T-helper 1 cell (primary cell): ENCODE measurements at places on chromosomes 6 and 20.

DNA sequence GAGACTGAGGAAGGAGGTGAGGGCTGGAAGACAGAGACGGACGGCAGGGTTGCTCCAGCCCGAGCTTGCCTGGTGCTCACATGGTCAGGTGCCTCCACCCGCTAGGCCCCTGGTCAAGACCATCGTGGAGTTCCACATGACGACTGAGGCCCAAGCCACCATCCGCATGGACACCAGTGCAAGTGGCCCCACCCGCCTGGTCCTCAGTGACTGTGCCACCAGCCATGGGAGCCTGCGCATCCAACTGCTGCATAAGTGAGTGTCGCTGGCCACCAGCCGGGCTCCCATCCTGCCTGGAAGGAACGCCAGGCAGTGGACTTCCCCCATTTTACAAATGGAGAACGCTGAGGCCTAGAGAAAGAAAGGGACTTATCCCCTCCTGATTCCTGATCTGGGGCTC lies 7.8 kb downstream of the BPIFB1 start:
- no peak for DNase-seq

GRCh38 chr6:89208551-89208950 lies 8.6 kb downstream of the GABRR1 start:
- DNase-seq: no peak

DNA sequence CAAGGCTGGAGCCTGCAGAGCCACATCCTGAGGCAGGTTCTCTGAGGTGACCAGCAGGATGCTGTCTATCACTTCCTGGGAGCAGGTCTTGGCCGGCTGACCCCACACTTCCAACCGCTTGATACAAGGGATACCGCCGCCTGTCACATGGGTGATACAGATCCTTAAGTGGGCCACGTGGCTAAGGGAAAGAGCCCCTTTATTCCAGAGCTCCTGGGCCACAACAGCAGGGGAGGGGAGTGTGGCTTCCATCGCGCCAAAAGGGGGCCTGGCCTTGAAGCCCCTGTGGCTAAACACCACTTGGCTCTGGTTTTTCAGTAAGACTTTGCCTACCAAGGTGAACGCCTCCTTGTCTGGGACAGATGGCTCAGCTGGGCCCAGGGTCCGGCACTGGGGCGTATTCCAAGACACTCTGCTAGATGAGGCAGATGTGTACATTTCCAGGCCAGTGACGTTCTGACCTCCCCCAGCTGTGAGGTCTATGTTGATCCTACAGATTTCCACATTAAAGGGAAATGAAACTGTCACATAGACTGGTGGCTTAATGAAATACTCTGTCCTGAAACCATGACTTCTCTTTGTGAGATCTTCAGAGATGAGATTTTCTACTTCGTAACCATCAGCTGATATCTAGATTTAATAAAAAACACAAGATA lies 37.6 kb upstream of the AVP start:
- DNase-seq: no peak

DNA sequence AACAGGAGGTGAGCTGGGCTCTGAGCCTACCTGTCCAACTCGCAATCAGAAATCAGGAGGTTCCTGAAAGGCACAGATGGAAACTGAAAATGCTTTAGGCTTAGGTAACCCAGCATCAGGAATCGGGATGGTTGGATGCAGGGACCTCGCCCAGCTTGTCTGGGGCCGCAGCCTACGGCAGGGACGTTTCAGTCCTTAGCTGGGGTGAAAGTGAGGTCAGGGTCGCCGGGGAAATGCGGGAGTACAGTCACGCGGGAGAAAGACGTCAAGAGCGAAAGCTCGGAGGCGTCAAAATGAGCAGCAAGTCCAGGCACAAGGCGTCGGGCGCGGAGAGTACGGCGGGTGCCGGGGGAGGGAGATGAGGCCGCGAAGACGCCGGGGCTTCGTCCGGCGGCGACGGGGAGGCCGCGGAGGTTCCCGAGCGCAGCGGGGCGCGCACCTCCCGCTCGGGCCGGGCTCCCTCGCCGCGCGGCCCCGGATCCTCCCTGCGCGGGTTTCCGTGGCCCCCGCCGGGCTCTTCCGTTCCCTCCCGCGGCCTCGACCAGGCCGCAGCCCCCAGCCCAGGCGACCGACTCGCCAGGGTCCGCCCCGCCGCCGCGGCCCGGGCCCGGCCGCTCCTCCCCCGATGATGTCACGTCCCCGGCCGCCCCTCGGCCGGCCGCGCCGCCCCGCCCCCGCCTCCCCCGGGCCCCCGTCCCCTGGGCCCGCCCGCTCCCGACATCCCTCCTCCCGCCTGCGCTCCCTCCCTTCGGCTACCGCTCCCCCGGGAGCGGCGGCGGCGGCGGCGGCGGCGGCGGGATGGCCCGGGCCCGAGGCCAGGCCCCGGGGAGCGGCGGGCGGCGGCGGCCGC lies at the start of gene EBF4:
Gene EBF4 (plus strand): TSS at position 745 of the 850 bp plus-strand sequence. CDS start 866 bp downstream, outside the sequence.
- DNase-seq: peak; percentile 36

GRCh38 chr6:134261766-134262165 lies 56.1 kb downstream of the SGK1 start:
- DNase-seq: no peak

DNA sequence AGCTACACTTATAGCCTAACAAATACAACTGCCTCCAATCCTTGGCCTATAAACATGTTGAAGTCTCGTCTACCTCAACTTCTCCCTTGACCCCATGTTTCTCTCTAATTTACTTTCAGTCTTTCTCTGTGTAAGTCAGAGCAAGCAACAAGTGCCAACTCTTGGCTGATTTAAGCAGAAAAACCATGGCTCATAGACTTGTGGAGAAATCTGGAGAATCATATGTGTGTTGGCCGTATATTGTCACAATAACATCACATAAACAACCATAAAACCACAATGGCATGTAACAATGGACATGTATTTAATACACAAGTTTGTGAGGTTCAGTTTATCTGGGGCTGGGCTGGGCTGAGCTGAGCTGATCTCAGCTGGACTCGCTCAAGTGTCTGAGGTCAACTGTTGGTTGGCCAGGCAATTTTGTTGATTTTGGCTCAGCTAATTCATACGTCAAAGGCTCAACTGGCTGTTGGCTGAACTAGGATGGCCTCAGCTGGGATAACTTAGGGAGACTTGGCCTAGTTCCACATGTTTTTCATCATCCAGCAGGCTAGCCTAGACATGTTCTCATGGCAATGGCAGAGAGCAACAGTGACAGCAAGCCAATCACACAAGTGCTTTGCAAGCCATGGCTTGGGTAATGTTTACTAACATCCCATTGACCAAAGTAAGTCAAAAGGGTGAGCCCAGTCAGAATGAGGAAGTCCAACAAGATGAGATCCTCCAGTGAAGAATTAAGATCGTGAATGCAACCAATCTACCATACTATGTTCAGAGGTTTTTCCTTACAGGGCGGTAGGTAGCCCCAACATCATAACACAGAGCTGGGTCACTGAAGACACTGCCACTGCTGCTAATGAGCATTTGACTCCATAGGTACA lies 12.9 kb upstream of the TBC1D22B start:
- no peak for DNase-seq

GRCh38 chr6:90466154-90466940 lies 120.5 kb downstream of the MAP3K7 start:
- peak; percentile 48 for DNase-seq

GRCh38 chr6:24719125-24719971 lies at the start of gene C6orf62:
Gene C6orf62 (minus strand): TSS chr6:24719154. CDS start chr6:24718668, 486 bp downstream.
- DNase-seq: peak; percentile 11

- no peak for DNase-seq
Observed at GRCh38 chr6:50842861-50843384, 24.3 kb downstream of the TFAP2B start.

DNA sequence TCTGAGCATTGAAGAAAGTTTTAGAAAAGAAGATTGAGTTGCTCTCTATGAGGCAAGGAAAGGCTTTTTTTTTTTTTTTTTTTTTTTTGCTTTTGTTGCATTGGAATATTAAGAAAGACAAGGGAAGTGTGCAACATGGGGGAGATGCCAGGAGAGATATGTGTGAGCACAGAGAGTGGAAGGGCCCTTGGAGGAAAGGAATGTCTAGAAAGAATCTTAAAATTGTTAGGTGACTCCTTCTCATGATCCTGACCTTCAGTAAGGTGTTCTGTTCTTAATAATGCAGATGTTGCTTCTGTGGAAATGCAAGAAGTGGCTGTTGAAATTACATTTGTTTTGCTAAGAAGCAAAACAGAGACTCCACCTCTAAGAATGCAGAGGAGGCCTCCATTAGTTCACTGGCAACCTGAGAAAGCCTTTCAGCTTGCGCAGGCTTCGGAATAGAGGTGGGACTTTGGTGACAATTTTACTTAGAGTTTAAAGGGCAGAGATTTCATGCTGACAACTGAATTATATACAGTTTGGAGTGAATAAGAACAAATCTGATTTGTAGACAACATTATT lies 118.0 kb upstream of the ASCC3 start:
- no peak for DNase-seq

- no peak for DNase-seq
Observed at GRCh38 chr20:40307268-40307667, 381.8 kb downstream of the MAFB start.

DNA sequence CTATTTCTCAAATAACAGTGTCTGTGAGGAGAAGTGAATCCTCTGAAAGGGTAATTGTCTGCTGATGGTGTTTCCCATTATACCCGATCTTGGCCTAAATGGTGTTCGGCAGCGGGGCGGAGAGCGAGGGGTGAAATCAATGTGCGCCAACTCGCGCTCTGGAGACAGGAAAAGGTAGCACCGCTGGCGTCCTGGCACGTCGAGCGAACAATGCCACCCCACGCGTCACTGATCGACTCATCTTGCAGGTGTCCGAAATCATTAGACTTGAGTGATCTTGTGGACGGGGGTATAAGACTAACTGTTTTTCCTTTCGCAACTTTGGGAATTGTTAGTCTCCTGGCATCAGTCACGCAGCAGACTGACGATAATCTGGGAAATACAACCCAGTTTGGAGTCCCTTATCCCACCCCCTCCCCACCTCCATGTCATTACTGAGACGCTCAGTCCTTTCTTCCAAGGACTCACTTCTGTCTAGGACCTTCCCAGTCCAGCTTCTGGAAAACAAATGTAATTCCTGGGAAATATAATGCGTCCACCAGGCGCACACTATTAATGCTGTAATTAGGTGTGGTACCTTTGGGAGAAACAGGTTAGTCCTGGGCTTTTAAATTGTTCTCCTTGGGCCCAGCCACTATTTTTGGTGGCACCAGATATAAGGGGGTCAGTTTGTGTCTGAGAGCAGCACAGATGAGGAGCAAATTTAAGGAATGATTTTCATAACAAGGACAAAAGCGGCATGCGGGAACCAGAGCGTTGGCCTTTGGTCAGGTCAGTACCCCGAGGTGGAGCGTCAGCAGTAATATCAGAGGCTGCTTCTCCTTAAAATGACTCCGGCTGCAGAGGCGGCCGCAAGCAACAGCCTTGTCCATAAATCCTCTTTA lies 2.3 kb downstream of the LINC00237 start:
- DNase-seq: no peak

DNA sequence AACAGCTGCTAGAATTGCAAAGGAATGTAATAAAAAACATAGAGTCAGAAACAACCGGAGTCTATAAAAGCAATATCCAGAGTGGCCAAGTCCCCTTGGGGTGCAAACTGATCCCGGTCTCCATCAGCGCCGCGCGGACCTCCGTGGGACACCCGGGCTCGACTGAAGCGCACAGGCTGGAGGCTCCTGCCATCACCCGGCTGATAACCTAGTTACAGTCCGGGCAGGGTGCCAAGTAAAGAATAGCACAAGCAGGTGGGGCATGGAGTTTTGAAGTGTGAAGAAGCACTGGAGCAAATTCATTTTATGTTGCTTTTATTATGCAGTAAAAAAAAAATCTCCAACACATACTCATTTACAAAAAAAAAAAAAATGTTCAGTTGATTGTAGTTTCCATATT lies 205.1 kb upstream of the GMDS start:
- DNase-seq: no peak

DNA sequence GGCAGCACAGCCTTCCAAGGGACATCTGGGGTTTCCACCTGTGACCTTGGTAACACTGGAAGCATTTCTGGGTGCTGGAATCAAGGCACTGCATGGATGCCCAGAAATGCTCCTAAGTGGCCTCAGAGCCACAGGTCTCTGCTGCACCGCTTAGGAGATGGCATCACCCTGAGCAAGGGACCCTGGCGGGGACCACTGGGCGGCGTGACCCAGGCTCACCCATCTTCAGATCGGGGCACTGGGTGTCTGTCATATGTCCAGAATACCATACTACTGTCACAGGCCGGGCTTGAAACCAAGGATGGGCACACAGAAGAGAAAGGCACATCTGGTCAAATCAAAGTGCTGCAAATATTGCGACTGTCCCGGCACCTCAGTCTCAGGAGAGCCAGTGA lies 45.9 kb downstream of the SSR1 start:
- DNase-seq: no peak

GRCh38 chr20:58695084-58695722 lies 2.6 kb downstream of the NPEPL1 start:
- no peak for DNase-seq

DNA sequence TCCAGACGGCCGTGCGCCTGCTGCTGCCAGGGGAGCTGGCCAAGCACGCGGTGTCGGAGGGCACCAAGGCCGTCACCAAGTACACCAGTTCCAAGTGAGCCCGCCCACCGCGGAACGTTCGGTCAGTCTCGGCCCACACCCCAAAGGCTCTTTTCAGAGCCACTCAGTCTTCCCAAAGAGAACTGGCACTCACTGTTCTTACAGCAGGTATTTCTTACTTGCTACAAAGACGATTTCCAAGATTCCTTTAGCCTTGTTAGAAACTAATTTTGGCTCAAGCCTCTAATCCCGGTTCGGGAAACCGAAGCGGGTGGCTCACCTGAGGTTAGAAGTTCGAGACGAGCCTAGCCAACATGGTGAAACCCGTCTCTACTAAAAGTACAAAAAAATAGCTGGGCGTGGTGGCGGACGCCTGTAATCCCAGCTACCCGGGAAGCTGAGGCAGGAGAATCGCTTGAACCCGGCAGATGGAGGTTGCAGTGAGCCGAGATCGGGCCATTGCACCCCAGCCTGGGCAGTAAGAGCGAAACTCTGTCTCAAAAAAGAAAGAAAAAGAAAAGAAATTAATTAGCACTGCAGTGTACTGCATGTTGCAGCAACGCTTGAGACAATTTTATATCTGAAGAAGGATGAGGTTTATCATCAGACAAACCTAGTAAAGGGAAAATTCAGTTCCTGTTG lies 73.1 kb downstream of the OR2B2 start:
- DNase-seq: peak; percentile 62

- peak; percentile 21 for DNase-seq
Observed at GRCh38 chr6:149065658-149066556, 251.6 kb upstream of the TAB2 start.

- no peak for DNase-seq
Observed at GRCh38 chr6:154993710-154994109, 1.4 kb upstream of the TIAM2 start.

- no peak for DNase-seq
Observed at GRCh38 chr6:106509420-106510089, 119.7 kb downstream of the RTN4IP1 start.

DNA sequence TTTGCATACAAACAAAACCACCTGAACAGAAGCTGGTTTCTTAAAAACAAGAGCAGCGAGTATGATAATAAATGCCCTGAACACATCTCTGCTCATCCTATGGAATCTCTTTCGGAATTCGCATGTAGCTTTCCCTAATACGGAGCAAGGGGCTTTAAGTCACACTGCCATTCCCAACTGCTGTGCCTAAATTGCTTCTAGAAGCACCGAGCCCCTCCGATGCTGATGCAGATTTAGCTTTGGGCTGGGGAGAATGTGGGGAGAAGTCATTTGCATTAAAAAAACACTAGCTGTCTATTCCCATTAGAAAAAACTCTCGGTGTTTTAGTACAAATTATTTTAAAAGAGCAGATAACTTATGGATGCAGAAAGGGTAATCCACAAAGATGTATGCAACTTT lies 76.9 kb downstream of the CD83 start:
- no peak for DNase-seq

GRCh38 chr6:51613558-51613957 lies 473.9 kb downstream of the PKHD1 start:
- DNase-seq: no peak
